ENCODE measurements at places on chromosomes 4 and X. TPM values are rescaled to one million over a fixed set of nuclear protein-coding genes. Genes with fewer than 3 reads are reported as not detected.

Gene ARR3
- total RNA-seq = not detected

- DNase-seq = no peak
These were observed 97.9 kb upstream of the METTL14 start for GRCh38 chr4:118587116-118587831.

Gene UBE2D3
- 387 TPM for total RNA-seq

Gene TSPYL2
- total RNA-seq = 20.6 TPM

Gene DCAF8L2
- not detected for total RNA-seq
